ENCODE measurements at places on chromosomes 13 and 19. TPM values are rescaled to one million over a fixed set of nuclear protein-coding genes. Genes with fewer than 3 reads are reported as not detected.

Gene CXCL17
- total RNA-seq = not detected

- no peaks in the 10 kb centered on the region for H3K36me3 ChIP-seq
- DNase-seq = peak; percentile 15
- H3K27me3 ChIP-seq = peaks cover 13% of the 10 kb centered on the region
- H3K4me3 ChIP-seq = no peak overlapping the region
- no peaks in the 10 kb centered on the region for H3K4me1 ChIP-seq
These were observed 56.5 kb downstream of the HSPH1 start for GRCh38 chr13:31105020-31105795.

DNA sequence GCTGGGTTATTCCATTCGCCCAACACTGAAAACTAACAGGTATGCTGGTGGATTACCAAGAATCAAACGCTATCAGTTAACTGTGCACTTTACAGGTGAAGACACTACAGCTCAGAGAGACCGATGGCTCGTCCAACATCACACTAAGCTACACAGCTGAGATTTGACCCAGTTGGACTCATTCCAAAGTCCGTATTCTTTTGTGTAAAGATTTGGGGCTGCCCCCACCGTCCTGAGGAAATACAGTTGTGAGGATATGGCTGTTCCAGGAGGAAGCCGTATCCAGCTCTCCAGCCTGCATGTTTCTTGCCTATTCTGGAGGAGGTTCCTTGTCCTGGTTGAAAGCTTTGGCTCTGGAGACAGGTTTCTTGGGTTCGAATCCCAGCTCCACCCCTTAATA is 4.2 kb downstream of the ZSCAN5A start:
- no peaks in the 10 kb centered on the region for H3K27me3 ChIP-seq
- H3K27ac ChIP-seq = no peak overlapping the region

DNA sequence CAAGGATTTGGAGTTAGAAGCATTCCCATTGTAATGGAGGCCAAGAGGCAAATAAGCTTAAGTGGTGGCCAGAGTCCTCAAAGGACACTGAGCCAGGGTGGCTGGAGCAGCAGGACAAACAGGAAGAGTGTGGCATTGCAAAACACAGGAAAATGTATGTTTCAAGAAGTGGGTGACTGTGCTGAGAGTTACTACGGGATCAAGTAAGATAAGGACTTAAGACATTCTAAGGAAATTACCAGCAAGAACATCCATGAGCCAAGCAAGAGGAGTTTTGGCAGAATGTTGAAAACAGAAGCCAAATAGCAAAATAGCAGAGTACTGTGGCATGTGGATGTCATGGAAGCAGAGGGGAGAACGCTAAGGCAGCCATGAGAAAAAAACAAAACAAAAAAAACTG is 104.2 kb downstream of the RAP2A start:
- peaks cover 3% of the 10 kb centered on the region for H3K4me1 ChIP-seq
- H3K4me3 ChIP-seq = no peak overlapping the region
- H3K27me3 ChIP-seq = no peaks in the 10 kb centered on the region

GRCh38 chr13:50742968-50743367 is 100.5 kb downstream of the DLEU7 start:
- H3K27me3 ChIP-seq = peaks cover 3% of the 10 kb centered on the region
- DNase-seq = no peak
- no peaks in the 10 kb centered on the region for H3K4me1 ChIP-seq
- no peak overlapping the region for H3K27ac ChIP-seq
- no peak overlapping the region for H3K4me3 ChIP-seq

DNA sequence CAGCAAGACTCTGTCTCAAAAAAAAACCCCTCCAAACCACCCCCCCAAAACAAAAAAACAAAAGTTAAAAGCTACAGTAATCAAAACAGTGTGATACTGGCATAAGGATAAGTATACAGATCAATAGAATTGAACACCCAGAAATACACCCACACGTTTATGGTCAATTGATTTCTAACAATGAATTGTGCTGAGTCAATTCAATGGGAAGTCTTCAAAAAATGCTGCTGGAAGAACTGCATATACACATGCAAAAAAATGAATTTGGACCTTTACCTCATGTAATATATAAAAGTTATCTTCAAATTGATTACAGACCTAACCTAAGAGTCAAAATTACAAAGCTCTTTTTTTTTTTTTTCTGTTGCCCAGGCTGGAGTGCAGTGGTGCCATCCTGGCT is 19.8 kb upstream of the NAPA start:
- no peak overlapping the region for H3K4me3 ChIP-seq
- no peaks in the 10 kb centered on the region for H3K4me1 ChIP-seq
- H3K27me3 ChIP-seq = peaks cover 4% of the 10 kb centered on the region
- H3K27ac ChIP-seq = no peak overlapping the region
- H3K36me3 ChIP-seq = no peaks in the 10 kb centered on the region
- DNase-seq = no peak

DNA sequence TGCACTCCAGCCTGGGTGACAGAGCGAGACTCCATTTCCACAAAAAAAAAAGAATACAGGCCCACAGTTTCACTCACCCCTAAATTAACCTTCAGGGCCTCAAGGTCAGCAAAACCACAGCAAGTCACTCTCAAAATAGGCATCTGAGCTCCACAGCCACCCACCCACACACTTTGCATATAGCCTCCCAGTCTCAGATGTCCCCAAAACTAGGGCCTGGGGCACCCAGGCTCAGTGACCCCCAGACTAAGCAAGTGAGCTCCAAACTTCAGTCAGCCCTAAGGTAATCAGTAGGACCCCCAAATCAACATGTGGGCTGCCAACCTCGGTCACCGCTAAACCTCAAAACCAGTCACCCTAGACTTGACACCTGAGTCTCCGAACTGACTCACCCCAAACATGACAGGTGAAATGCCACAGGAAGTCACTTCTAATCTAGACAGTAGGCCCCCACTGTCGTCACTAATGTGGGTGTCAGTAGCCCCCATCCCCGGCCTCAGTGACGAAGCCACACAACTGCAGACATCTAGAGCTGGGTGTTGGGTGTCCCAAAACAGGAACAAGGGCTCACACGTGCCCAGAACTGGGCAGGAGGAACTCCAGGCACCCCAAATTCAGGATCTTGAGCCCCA is 13.9 kb downstream of the RABAC1 start:
- H3K27me3 ChIP-seq = no peaks in the 10 kb centered on the region
- DNase-seq = no peak
- H3K4me1 ChIP-seq = no peaks in the 10 kb centered on the region
- no peak overlapping the region for H3K27ac ChIP-seq
- no peak overlapping the region for H3K4me3 ChIP-seq

GRCh38 chr13:107669391-107669993 is 545.8 kb downstream of the LIG4 start:
- H3K4me1 ChIP-seq = no peaks in the 10 kb centered on the region
- no peak overlapping the region for H3K27ac ChIP-seq
- H3K36me3 ChIP-seq = no peaks in the 10 kb centered on the region
- DNase-seq = peak; percentile 76
- no peaks in the 10 kb centered on the region for H3K27me3 ChIP-seq
- no peak overlapping the region for H3K4me3 ChIP-seq

Gene SKA3
- 6.1 TPM for total RNA-seq

DNA sequence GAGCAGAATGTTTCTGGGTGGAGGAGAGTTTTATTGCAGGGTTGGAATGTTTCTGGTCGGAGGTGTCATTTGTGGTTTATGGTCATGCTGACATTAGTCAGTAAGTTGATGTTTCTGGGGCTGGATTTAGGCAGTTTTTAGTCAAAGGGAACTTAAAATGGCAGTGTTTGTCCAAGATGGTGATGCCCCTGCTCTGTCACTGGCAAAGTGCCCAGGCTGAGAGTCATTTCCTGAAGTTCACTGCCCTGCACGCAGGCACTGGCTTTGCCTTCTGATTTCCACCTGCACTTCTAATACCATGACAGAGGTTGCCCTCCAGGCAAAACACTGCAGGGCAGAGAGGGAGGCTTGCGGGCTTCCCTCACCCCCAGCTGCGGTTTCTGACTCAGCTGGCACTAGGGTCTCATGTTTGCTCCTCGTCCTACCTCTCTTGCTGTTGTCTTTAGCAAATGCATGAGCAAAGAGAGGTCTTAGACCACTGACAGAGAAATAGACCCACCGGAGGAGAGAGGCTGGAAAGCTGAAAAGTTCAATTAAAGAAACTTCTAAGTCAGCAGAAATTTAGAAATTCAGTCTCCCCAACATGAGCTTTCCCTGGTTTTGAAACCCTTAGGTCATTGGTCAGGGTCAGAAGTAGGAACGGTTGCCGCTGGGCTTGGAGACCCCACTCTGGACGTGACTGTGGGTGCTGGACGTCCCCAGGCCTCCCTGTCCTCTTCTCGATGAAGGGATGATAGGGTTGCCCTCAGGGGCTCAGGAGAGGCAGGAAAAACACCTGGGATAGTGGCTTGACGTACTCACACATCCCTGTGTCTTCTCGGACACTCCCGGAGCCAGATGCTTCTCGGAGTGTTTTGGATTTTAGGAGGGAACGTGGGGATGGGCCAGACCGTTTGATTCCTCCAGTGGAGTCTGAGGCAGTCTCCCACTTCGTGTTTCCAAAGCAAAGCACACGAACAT is 26.3 kb downstream of the TMEM255B start:
- peaks cover 4% of the 10 kb centered on the region for H3K4me1 ChIP-seq
- H3K4me3 ChIP-seq = no peak overlapping the region
- no peaks in the 10 kb centered on the region for H3K27me3 ChIP-seq
- H3K27ac ChIP-seq = no peak overlapping the region

GRCh38 chr13:113272701-113273181 is 24.3 kb upstream of the LAMP1 start:
- H3K36me3 ChIP-seq = no peaks in the 10 kb centered on the region
- H3K27ac ChIP-seq = no peak overlapping the region
- no peaks in the 10 kb centered on the region for H3K27me3 ChIP-seq
- peak; percentile 31 for DNase-seq
- no peaks in the 10 kb centered on the region for H3K4me1 ChIP-seq

DNA sequence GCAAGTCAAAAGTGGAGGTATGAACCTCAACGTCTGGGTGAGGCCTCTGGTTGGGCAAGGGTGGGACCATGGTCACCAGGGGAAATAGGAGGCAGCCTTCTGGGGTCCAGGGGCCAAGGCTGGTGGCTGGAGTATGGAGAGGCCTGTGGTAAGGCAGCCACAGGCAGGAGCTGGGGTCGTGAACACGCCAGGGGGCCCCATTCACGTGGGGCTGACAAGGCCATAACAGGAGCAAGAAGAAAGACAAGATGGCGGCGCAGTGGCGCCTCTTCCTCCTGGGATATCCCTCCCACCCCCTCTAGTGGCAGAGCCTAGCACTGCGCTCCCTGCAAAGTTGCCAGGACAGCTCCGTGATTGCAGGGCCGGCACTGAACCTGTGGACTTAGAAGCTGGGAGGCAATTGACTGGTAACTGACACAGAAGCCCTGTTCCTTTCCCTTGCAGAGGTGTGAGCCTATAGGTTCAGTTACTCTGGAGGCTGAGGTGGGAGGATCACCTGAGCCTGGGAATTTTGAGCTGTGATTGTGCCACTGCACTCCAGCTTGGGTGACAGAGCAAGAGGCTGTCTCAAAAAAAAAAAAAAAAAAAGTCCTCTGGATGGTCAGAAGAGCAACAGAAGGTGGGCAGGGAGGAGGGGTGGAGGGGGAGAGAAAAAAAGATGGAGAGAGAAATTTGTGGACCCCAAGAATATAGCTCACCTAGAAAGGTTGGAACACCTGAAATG is 19.7 kb upstream of the EDDM13 start:
- no peaks in the 10 kb centered on the region for H3K36me3 ChIP-seq
- no peak overlapping the region for H3K4me3 ChIP-seq
- H3K27ac ChIP-seq = no peak overlapping the region
- peak; percentile 77 for DNase-seq
- H3K27me3 ChIP-seq = no peaks in the 10 kb centered on the region

DNA sequence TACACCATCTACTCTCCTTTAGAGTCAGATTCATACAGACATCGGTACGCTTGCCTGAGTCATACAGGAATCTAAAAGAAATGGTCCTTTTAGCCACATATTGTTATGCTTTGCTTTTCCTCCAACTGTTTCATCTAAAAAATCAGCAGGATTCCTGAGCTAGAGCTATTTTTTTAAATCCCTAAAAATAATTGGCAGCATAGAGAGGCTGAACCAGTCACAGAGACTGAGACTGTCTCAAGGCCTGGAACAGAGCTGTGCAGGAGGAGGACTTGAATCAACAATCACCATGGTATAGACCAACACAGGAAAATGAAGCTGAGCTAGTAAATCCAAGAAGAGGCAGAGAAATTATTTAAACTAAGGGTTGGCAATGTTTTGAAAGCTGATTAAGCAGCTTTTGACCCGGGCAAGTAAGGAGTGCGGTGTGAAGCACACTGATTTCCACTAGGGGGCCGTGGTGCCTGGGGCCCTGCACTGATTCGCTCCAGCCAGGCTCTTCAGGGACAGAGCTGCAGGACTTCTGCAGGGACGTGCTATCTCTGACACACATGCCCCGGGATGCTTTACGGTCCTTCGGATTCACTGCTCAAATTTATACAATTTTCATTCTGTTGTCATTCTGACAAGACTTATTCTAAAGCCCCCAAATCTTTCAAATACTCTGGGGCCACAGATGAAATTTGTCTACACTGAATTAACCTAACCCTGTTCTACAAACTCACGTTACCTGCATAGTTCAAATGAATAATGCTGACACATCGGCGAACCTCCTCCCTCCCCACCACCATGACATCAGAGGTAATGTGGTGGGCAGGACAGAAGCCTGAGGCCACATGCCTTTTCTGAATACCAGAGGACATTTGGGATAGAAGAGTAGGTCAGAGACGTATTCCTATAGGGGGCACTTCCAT is 87.6 kb upstream of the SLC15A1 start:
- no peaks in the 10 kb centered on the region for H3K27me3 ChIP-seq
- no peaks in the 10 kb centered on the region for H3K4me1 ChIP-seq
- no peak overlapping the region for H3K4me3 ChIP-seq

Gene ZNF99
- not detected for total RNA-seq

Gene SLC10A2
- total RNA-seq = not detected

Gene ARRDC5
- total RNA-seq = not detected

Gene ZNF546
- 15.7 TPM for total RNA-seq

GRCh38 chr13:114157869-114158495 is 21.1 kb upstream of the CFAP97D2 start:
- H3K36me3 ChIP-seq = no peaks in the 10 kb centered on the region
- H3K4me1 ChIP-seq = peaks cover 2% of the 10 kb centered on the region
- H3K4me3 ChIP-seq = no peak overlapping the region
- no peak for DNase-seq

DNA sequence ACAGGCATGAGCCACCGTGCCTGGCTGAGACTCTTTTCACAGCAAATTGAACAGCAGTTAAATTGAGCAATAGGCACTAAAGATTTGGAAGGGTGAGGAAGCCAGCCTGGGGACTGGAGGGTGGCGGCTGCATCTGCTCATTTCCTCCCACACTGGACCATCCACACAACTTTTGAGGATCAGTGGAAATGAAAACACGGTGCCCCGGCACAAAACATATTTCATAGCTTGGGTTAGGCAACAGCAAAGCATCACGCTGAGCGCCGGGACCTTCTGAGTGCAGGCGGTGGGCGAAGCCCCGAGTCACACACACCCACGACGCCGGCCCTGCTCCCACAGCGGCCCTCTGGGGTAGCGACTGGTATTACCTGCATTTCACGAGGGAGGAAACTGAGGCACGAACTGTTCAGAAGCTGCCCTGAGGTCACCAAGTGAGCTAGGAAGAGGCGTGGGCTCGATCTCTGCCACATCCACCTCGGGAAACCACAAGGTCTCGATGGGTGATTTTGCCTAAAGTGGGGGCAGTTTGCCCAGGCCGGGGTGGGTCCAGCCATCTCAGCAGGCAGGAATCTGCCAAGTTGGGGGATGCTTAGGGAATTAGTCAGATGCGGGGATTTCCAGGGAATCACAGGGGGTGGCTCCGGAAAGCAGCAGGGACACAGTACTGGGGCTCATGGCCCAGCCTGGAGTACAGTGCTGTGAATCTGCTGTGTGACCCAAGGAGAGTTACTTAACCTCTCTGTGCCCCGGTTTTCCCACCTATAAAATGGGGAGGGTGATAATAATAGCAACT is 3.5 kb upstream of the SBNO2 start:
- H3K27ac ChIP-seq = peak overlapping the region; percentile 95
- peak; percentile 97 for DNase-seq
- peaks cover 18% of the 10 kb centered on the region for H3K4me1 ChIP-seq
- no peaks in the 10 kb centered on the region for H3K27me3 ChIP-seq
- H3K4me3 ChIP-seq = peak overlapping the region; percentile 21
- no peaks in the 10 kb centered on the region for H3K36me3 ChIP-seq

Data from fibroblast of lung (primary cell).